ENCODE measurements at places on chromosomes 2 and 18. TPM values are rescaled to one million over a fixed set of nuclear protein-coding genes. Genes with fewer than 3 reads are reported as not detected.

DNA sequence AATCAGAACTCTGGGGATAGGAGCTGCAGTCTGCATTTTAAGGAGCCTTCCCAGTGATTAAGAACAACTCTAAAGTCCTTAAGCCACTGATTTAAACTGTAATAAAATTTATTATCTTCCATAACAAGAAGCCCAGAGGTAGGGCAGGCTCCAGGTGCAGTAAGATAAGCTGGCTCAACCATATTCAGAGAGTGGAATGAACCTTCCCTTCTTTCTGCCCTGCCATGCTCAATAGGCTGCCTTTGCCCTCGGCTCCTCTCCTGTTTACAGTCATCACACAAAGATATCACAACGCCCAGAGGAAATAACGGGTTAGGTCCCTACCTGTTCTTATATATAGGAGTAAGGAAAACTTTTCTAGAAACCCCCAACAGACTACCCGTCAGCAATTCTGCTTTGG is 90.5 kb upstream of the CDCA7 start:
- no peak for DNase-seq

DNA sequence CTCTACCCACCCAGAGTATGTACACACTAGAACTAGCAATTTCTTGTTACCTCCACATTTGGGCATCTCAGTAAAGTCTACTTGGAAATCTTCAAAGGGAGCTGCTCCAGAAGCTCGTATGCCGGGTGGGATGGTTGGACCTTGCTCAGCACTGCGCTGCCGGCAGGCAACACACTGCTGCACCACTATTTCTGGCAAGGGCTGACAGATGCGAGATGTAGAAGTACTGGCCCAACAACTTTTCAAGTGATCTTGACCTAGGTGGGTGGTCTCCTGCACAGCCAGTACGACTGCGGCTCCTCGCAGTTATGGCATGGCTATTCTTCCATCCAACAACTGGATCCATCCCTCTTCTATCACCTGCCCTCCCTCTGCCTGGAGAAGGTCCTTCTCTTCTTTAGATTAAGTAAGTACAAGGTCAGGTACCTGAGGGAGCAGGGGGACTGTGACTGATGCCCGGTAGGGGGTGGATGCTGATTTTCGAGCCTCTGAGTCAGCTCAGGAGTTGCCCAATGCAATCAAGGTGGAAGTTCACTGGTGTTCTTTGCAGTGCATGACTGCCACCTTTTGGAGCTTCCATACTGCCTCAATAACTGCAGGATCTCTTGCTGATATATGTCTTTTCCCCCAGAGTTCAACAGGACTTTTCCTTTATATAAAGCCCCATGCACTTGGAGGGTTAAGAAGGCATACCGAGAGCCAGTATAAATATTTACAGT is 100.4 kb upstream of the SLC1A4 start:
- no peak for DNase-seq

- DNase-seq = no peak
Observed at GRCh38 chr2:32228181-32228580, 36.5 kb downstream of the NLRC4 start.

DNA sequence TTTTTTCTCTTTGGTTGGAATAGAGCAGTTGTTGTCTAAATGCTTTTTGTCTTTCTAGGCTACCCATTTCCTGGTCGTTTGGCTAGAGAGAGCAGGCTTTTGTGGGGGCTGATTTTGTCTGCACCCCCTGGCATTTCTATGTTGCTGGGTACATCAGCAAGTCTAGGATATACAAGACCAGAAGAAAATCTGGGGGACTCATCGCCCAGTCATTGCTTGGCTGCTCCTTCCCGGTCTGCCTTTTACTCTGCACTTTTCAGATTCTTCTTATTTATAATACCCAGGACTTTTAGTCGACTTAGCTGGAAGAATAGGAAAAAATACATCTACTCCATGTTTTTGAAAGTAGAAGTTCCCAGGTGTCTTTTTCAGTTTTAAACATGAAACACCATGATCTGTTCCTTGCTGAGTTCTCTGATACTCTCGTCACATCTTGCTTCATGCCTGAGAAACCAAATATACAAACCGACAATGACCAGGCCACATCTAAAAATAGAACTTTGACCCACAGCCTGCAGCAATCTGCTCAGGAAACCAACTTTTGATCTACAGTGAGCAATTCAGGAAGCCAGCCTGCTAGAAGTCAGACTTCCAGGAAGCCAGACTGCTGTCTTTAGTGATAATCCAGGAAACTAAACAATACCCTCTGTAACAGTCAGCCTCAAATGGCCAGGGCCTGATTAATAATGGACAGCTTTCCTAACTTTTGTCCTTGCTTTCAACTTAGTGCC is 163.8 kb upstream of the MEX3C start:
- no peak for DNase-seq

- no peak for DNase-seq
Observed at GRCh38 chr2:201414099-201415023, 36.9 kb downstream of the TRAK2 start.

DNA sequence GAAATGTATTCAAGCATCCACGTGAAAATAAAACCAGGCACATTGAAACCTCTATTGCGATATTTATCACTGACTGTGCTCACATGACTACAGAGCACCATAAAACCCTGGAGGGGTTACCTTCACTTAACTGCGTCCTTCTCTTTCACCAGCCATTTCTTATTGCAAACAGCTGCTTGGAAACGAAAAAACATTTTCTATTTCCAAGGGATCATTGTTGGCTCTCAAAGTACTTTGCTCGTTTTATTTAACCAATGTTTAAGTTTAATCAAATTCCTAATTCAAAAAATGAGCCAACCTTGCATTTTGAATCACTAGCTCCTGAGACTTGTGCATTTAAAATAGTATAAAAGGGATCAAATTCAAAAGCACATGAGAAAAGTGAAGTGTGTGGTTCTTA is 134.4 kb downstream of the OSR1 start:
- DNase-seq = no peak

DNA sequence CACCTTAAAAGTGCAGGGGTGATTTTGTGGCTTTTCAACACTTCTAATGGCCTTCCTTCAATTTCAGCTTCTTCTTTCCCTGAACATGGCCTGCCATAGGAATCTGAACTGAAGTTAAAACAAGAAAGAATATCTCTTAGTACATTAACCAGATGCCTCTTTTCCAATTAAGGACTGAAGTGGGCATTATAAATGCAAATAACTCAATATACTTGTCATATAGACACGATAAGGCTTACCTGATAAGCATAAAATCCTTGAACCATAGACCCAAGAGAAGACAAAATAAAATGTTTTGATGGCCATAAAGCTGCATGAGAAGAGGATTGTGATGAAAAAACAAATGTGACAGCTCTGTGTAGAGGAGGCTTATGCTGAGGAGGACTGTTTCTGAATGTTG is 173.1 kb downstream of the MC4R start:
- no peak for DNase-seq

- DNase-seq = no peak
Observed at GRCh38 chr2:188964976-188965546, 9.1 kb upstream of the COL3A1 start.

- no peak for DNase-seq
Observed at GRCh38 chr2:101658387-101658786, 39.1 kb upstream of the MAP4K4 start.

DNA sequence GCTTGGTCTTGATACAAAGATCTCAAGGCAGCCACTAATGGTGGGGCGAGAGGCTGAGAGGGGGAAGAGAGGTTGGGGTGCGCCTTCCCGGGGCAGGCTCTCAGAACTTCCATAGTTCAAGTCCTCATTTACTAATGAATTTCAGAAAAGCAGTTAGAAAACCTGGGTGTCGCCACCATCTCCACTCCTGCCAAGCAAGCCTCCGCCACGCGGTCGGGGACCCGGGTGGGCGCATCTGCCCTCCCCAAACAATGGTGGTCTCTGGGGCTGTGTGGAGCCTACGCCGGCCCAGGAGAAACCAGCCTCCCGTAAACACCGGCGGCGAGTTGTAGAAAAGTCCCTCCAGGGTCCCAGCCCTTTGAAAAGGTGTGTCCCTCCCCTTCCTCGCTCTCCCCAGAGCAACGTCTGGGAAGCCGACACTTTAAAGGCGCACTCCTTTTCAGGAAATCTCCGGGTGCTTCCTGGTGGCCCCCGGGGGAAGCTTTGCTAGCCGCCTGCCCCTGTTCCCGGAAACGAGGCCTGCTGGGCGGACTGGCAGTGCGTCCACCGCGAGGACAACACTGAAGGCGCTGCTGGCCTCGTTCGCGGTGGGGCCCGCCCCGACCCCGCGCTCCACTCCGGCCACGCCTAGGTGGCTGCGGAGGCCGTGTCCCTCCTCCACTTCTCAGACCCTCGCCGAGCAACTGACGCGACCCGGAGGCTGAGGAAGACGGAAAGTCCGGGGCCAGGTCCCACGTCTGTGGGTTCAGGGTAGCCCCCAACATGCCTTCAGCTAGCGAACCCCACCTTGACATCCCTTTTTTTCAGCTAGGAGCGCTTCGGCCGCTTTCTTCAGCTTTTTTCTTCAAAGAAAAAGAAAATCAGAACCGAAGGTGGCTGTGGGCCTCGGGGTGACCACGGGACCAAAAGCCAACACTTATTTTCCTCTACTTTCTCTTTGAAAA is 16.8 kb downstream of the EVX2 start:
- peak; percentile 66 for DNase-seq

DNA sequence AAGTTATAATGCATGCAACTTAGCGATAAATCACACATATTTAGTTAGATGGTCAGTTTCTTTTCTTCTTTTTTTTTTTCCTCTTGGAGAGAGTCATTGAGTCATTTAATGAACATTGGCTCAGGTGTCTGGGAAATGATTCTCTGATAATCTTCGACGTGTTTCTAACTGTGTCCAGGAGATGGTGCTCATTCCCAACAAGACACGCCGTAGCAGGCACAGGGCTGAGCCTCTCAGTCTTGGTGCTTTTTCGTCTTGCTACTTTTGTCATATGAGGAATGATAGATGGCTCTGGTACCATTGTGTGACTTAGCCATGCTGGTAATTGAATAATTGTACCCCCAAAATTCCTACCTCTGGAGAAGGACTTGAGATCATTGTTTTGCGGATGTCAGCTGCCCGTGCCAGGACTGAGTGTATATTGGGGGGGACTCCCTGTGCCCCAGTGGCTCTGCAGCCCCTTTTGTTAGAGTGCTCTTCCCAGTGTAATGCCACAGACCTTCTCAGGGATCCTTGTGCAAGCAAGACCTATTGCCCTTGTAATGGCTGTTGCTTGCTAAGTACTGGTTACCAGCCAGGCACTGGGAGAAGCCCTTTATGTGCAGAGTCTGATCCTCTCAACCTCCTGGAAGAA is 107.6 kb upstream of the CYRIA start:
- DNase-seq = peak; percentile 62

- no peak for DNase-seq
Observed at GRCh38 chr18:50310080-50310479, 22.6 kb upstream of the CXXC1 start.

GRCh38 chr2:229784791-229785190 is 70.4 kb upstream of the DNER start:
- no peak for DNase-seq

- no peak for DNase-seq
Observed at GRCh38 chr18:51330148-51330547, 132.7 kb upstream of the MEX3C start.

DNA sequence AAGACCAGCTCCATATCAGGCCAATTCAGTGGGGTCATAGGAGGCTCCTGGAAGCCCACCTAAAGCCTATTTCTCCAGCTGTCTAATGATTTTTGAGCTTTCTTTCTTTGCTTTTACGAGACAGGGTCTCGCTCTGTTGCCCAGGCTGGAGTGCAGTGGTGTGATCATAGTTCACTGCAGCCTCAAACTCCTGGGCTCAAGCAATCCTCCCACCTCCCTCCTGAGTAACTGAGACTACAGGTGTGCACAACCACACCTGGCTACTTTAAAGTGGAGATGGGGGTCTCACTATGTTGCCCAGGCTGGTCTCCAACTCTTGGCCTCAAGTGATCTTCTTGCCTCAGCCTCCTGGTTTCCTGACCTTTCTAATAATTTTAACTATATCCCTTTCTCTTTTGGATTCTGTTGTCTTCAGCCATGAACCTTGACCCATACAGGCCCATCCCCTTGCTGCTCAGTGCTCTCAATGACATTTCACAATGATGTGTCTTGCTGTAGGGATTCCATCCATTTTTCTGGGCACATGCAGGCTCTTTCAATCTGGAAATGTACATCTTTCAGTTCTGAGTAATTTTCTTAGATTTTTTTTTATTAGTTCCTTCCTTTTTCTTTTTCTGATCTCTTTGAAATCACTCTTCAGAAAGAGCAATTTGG is 29.7 kb downstream of the GNLY start:
- DNase-seq = no peak

The DYNAP gene
- 0.22 TPM for total RNA-seq

The DSC2 gene
- total RNA-seq = 39.7 TPM

The SATB2 gene
- 5.1 TPM for total RNA-seq

The CSRNP3 gene
- 6.7 TPM for total RNA-seq

The ASIC4 gene
- 0.19 TPM for total RNA-seq

The TDRD15 gene
- not detected for total RNA-seq

All from H1 (cell line).